Cardiac septum (tissue), 1 donor: ENCODE measurements at places on chromosomes 3 and 15. TPM values are rescaled to one million over a fixed set of nuclear protein-coding genes. Genes with fewer than 3 reads are reported as not detected.

Gene GXYLT2
- 14.6 TPM for total RNA-seq

Gene CATSPER2
- total RNA-seq = 3.0 TPM

Gene AHSG
- not detected for total RNA-seq

Gene HYAL1
- 51.6 TPM for total RNA-seq

Gene PTPRG
- total RNA-seq = 34.3 TPM

Gene C3orf20
- 0.32 TPM for total RNA-seq

Gene TNFAIP8L3
- 4.8 TPM for total RNA-seq

Gene FBLN2
- total RNA-seq = 64.6 TPM

Gene CCR9
- total RNA-seq = not detected

Gene C3orf49
- not detected for total RNA-seq

Gene CYP19A1
- 0.40 TPM for total RNA-seq

Gene MYL3
- 3,804 TPM for total RNA-seq

Gene SLC28A1
- 0.83 TPM for total RNA-seq

Gene CNTN4
- total RNA-seq = 2.8 TPM

Gene GOLGA6A
- not detected for total RNA-seq

Gene RHCG
- 2.0 TPM for total RNA-seq

Gene PLA2G4E
- 0.08 TPM for total RNA-seq

Gene GMNC
- total RNA-seq = 0.19 TPM

Gene C3orf22
- not detected for total RNA-seq

Gene DAZL
- total RNA-seq = not detected

Gene GOLGA8M
- 1.9 TPM for total RNA-seq

Gene ACTRT3
- total RNA-seq = 0.57 TPM

Gene ABHD17C
- total RNA-seq = 8.5 TPM

Gene ISLR2
- 4.1 TPM for total RNA-seq
